ENCODE measurements at places on chromosomes 5 and 9. TPM values are rescaled to one million over a fixed set of nuclear protein-coding genes. Genes with fewer than 3 reads are reported as not detected.
A peak's percentile ranks its signal among the peaks of the same experiment; 100 is the strongest.

DNA sequence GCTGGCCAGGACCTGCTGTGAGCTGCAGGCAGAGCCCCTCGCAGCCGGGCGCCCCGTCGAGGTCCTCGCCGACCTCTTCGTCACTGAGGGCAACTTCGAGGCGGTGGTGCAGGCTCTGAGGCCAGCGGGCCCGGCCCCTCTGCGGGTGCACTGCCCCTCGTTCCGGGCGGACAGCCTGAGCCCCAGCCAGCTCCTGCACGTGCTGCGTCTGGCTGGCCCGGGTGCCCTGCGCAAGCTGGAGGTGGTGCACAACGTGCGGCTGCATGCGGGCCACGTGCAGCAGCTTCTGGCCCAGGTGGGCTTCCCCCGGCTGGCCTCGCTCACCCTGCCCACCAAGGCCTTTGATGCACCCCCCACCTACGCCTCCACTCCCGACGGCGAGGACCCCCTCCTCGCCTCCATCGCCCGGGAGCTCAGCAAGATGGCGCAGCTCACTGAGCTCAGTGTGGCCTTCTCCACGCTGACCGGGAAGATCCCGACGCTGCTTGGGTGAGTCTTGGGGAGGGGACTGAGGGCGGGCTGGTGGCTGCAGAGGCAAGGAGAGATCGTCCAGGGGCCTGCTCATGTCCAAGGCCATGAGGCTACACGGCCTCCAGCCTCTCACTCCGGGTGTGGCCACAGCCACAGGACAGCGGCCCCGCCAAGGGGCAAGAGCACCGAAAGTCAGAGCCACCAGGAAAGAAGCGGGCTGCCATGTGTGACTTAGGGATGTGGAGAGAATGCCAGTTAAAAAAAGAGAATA lies 825 bp downstream of the LRRC14B start:
- no peak for DNase-seq

GRCh38 chr9:92141144-92142129 lies 26.2 kb upstream of the SPTLC1 start:
- peak; percentile 43 for DNase-seq

SLC34A3 gene
- not detected for total RNA-seq

- no peak for DNase-seq
Observed at GRCh38 chr5:115775999-115776398, 40.5 kb downstream of the CDO1 start.

- DNase-seq, result no peak
Observed at GRCh38 chr9:122812736-122813135, 12.8 kb downstream of the OR1K1 start.

- DNase-seq, result no peak
Observed at GRCh38 chr5:10172247-10172646, 77.4 kb downstream of the ATPSCKMT start.

HMGCS1 gene
- 68.8 TPM for total RNA-seq

PDE6A gene
- total RNA-seq, result 0.07 TPM

DNA sequence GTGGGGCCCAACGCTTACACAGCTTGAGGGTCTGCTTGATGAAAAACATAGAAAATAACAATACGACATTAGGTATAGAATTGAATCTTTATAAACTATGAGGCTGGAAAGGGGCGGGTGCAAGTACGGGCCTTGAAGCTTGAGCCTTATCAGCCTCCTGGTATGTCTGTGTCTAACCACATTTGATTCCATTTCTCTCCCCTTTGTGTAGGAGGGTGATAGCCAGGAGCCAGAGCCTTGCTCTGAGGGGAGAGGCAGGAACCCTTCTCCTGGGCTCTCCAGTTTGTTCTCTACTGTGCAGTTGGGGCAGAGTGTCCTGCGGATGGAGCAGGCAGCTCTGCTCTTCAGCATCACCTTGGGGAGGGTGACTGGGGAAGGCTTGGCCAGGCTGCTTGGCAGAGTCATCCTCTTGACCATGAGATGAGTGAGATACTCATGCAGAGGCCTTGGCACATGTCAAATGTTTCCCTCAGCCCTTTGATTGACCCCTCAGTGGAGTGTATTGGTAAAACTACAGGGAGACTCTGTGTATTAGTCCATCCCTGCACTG lies 153.5 kb downstream of the SEMA6A start:
- no peak for DNase-seq

DNA sequence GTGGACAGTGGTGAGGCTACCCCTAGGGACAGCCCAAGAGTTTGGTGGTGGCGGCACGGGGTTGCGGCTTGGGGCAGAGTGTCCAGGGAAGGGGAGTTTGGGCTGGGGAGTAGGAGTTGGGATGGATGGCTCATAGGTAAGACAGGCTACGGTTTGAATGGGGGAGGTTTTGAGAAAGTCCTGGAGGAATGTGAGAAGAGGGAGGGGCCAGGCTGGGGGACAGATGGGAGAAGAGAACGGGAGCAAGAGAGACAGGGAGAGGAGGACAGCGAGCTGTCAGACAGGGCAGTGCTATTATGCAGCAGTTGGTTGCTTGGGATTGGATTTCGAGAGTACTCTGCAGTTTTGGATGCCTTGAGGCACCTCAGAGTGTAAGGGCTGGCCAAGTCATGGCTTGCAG lies 24.5 kb downstream of the PSD2 start:
- no peak for DNase-seq

DNA sequence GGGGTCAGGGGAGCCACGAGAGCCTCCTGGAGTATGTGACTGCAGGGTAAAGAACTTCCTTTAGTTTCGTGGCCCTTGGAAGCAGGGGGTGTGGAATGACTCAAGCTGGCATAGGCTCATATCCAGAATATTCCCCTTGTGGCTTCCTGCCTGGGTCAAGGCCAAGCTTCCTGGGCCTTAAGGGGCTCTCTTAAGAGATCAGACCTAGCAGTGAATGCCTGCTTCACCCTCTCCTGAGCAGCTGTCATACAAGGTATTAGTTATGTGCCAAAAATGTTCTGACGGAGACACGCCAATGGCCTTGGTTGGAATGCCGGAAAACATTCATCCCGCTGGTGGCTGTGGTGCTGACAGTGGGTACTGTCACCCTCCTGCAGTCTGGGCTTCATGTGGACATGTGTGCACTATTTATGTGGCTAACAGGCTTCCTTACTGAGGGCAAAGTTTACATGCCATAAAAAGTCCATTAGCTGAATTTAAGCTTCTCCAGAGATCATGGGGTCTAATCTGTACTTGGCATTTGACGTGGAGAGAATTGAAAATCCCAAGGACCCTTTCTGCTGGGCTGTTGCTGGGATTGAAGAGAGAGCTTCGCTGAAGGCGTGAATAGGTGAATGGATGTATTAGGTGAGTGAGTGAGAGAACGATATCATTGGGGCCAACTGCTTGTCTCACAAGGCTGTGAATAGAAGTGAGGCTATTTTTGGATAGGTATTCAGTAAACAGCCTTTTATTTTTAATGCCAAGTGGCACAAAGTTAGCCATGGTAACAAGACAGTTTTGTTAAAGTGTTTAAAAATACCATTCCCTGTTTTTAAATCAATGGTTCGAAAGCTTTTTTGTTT lies 156.8 kb downstream of the MACROH2A1 start:
- DNase-seq, result peak; percentile 54

- DNase-seq, result no peak
Observed at GRCh38 chr5:65882278-65882677, 44.1 kb upstream of the ERBIN start.

GRCh38 chr9:4146293-4146692 lies 153.6 kb downstream of the GLIS3 start:
- no peak for DNase-seq

ZFP2 gene
- total RNA-seq, result not detected

GRCh38 chr5:113060408-113061025 lies 83.9 kb downstream of the DCP2 start:
- peak; percentile 9 for DNase-seq

- peak; percentile 7 for DNase-seq
Observed at GRCh38 chr5:144028058-144028457, 142.4 kb downstream of the YIPF5 start.

DNA sequence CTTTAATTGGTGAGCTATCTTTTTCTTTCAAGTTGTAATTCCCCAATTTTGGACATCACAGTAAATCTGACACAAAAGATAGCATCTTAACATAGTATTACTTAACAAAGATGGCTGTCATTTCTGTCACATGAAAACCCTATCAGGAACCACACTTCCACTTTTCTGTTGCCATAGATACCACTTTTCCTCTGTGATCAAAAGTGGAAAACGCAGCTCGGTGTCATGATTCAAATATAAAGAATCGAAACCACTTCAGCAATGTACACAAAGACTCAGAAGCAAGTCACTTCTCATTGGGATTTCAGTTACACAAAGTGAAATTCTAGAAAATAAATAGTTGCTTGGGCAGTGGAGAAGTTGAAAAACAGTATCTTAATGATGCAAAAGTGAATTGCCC lies 524.9 kb upstream of the ITGA1 start:
- DNase-seq, result no peak

SLIT3 gene
- total RNA-seq, result 25.1 TPM

DNA sequence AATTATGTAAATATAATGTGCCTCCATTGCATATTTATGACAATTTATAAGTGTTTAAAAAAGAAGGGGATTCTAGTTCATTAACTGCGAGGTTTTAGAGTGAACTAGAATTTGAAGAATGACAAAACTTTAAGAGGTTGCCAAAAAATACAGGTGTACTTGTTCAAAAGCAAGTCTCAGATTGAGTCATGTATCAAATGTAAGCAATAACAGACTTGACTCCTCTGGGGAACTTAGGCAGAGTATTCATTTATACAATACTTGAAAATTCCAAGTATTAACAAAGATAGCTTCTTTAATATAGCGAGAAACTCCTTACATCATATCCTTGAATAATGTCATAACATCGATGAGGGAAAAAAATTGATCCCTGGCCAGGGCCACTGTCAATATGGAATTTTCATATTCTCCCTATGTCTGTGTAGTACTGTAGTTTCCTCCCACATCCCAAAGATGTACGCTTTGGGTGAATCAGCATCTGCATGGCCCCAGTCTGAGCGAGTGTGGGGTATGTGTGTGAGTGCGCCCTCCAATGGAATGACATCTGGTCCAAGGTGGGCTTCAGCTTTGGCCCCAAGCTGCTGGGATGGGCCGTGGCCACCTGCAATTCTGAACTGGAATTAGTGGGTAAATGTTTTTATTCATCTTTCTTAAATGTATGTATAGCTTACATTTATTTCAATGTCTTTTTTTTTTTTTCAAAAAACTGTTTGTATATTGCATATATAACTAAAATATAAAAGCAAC lies 70.1 kb downstream of the RIC1 start:
- DNase-seq, result no peak

GRCh38 chr5:84231433-84231832 lies 153.2 kb downstream of the EDIL3 start:
- no peak for DNase-seq

ORM2 gene
- not detected for total RNA-seq

- DNase-seq, result peak; percentile 74
Observed at GRCh38 chr9:92668746-92669526, 995 bp downstream of the IPPK start.

- DNase-seq, result no peak
Observed at GRCh38 chr5:91182763-91183162, 200.4 kb downstream of the ARRDC3 start.

DNA sequence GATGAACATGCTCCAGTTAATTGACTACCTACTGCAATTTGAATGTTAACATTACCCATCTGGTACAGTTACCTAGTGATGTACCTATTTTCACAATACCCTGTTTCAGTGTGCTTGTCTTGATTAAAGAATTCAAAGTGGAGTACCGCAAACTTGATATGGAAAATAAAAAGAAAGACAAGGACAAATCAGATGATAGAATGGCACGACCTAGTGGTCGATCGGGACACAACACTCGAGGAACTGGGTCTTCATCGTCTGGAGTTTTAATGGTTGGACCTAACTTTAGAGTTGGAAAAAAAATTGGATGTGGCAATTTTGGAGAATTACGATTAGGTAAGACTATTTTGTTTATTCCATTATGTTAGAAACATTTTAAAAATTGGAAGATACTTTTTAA lies 33.5 kb downstream of the CSNK1G3 start:
- DNase-seq, result no peak

DNA sequence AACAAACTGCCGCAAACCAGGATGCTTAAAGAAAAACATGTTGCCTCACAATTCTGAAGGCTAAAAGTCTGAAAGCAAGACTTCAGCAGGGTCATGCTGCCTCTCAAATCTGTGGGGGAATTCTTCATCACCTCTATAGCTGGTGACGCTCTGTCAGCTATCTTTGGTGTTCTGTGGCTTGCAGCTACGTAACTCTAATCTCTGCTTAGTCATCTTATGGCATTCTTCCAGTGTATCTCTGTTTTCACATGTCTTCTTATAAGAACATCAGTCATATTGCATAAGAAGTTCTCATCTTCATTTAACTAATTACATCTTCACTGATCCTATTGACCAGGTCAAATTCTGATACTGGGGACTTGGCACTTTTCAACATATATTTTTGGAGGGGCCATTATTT lies 243.0 kb downstream of the CDH10 start:
- DNase-seq, result peak; percentile 15

ECM2 gene
- total RNA-seq, result 2.1 TPM

DNA sequence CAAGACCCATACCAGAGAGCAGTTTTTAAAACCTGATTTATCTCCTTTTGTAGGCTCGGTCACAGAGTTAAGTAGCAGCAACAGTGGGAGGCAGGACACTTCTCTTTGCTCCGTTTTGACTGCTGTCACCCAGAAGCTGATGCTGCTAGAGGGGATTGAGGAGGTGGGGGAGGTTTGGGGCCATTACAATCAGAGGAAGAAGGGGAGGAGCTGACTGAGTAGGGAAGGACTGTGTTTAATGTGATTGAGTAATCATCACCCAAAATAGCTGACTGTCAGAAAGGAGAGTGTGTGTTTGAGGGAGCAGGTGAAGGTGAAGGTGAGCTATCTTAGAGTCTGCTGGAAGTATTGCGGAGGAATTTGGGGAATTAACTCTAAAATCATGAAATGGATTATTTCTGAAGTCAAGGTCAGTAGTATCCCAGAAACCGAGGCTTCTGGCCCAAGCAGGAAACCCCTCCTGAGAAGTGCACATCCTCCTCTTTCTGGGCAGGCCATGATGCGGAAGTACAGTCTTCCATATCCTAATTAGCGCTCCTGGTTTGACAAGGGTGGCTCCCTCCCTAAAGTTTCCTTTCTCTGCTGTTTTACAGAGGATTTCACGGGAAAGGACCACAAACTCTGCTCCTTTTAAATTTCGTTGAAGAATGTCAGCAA lies 214.9 kb downstream of the PLK2 start:
- no peak for DNase-seq

DNA sequence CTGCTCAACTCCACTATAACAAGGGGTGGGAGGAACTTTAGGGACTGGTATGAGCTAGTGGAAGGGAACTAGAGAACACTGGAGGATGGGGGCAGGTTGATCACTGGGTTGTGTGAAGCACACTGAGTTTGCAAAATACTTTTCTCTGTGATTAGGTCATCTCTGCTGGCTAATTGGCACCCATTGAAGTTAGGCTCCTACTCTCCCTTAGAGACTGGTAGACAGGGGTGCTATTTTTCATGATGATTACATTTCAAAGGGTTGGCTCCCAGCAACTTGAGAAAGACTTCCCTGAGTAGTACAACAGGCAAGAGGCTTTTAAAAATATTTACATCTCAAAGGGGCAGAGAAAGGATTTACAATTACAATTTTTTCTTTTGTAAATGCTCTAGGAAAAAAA lies 50.4 kb upstream of the MTAP start:
- no peak for DNase-seq

GRCh38 chr5:143781993-143782520 lies 29.9 kb upstream of the HMHB1 start:
- DNase-seq, result no peak
